ENCODE measurements at places on chromosomes 2 and 18. TPM values are rescaled to one million over a fixed set of nuclear protein-coding genes. Genes with fewer than 3 reads are reported as not detected.

- no peak for DNase-seq
Observed at GRCh38 chr2:216901273-216901672, 41.4 kb upstream of the TNP1 start.

- DNase-seq = no peak
Observed at GRCh38 chr2:157107877-157108276, 149.6 kb upstream of the GALNT5 start.

DNA sequence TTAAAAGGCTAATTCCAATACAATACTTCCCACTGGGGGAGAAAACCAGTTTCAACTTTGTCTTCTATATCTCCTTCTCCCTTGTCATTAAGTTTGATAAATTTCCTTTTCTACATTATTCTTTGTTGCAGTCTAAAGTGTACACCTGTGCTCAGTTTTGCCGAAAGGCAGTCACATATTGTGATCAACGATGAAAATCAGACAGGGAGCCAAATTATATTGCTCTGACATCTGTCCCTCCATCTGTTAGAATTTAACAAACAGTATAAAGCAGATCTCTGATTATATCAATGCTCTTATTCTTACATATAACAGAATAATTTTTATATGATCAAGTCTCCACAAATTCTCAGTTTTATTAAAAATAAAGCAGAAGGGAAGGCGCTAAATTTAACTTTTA is 496.7 kb downstream of the NRXN1 start:
- no peak for DNase-seq

DNA sequence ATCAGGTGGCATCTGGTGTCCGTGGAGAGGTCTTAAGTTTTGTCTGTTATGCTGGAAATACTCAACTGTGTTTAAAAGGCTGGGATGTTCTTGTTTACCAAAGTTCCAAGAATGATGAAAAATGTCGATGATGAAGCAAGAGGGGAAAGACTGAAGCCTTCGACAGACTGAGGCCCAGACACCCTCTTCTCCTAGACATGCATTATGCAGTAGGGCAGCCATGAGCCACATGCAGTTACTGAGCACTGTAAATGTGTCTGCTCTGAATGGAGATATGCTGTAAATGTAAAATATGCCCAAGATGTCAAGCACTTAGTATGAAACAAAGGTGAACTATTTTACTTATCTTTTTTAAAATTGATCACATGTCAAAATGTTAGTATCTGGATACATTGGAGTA is 163.1 kb downstream of the GALNT14 start:
- DNase-seq = no peak

- no peak for DNase-seq
Observed at GRCh38 chr2:159149747-159150146, 136.8 kb downstream of the WDSUB1 start.

DNA sequence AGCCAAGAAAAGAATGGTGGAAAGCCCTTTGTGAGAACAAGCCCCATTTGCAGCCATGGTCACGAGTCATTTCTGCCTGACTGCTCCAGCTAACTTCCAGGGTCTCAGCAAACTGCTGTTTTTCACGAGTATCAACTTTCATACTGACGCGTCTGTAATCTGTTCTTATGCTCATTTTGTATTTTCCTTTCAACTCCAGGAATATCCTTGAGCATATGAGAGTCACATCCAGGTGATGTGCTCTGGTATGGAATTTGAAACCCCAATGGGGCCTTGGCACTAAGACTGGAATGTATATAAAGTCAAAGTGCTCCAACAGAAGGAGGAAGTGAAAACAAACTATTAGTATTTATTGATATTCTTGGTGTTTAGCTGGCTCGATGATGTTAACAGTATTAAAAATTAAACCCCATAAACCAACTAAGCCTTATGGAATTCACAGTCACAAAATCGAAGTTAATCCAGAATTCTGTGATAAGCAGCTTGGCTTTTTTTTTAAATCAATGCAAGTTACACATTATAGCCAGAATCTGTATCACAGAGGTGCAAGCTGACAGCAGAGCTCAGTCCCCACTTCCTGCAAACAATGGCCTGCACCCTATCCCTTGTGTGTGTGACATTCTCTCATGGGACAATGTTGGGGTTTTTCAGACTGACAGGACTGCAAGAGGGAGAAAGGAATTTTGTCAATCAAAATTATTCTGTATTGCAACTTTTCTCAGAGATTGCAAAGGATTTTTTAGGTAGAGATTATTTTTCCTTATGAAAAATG is 26.1 kb downstream of the SLC14A1 start:
- DNase-seq = no peak

DNA sequence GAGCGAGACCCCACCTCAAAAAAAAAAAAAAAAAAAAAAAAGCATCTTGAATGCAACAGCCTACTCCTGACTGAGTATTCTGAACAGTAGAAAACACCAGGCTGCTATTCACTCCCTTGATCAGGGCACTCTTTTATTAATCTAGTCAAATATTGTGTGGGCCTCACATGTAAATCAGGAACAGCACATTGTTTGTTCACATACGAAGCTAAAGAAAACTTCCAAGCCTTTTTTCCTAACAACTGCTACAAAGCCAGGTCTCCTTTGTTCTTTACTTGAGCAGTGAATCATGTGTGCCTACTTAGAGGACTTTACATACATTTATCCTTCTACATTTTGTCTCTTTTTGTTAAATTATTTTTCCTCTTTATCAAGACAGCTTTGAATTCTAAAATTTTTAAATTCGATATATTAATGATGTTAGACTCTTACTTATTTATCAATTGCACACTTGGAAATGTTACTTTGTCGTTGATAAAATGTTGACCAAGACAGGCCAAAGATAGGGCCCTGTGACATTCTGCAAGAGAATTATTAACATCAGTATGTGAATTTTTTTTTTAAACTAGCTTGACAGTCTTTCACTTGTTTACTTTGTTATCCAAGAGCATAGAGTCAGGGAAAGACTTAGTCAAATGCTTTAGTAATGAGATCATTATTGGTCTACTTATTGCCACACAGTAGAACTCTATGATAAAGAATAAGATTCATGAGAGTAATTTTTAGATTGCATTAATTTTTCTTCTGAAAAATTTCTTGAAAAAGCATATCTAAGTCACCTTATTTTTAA is 13.2 kb downstream of the SPATS2L start:
- DNase-seq = no peak

DNA sequence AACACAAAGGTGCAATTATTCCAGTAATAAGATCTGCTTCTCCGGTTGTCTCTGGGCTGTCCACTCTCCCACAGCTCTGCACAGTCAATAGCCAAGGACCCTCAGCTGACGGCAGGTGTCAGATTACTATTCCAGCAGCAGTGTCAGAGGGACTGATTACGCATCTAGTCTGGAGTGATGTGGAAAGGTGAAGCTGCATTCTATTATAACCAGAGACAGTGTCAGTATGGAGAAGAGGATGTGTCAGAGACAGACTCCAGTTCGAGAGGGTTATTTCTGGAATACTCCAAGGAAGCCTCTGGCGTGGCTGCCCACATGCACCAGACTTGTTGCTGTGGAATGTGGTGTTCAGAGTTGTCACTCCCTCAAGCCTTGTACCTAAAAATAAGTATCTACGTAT is 163.6 kb upstream of the TMEM200C start:
- peak; percentile 82 for DNase-seq

The RALB gene
- total RNA-seq = 39.4 TPM

The AQP12A gene
- not detected for total RNA-seq

The PXDN gene
- total RNA-seq = 18.7 TPM

The SIX2 gene
- total RNA-seq = 1.8 TPM
